Right renal pelvis (tissue), 4 donors: ENCODE measurements at places on chromosomes 13 and 19.

DNA sequence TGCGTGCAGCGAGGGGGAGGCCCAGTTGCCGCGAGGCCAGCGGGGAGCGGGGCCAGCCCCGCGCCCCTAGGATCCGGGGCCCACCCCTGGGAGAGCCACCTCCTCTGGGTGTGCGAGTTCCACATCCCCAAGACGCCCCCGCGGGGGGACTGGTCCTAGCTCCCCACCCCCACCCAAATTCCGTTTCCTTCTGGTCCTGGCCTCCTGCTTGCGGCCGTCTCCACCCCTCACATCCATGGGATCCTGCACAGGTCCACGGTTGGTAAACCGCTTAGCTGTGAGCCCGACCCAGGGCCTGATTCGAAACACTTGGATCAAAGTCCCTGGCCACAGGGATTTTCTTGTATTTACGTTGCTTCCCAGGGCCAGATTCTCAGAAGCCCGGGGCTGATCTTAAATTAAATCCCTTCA, 324 bp upstream of the FBXO17 start:
- peak; percentile 47 for DNase-seq

DNA sequence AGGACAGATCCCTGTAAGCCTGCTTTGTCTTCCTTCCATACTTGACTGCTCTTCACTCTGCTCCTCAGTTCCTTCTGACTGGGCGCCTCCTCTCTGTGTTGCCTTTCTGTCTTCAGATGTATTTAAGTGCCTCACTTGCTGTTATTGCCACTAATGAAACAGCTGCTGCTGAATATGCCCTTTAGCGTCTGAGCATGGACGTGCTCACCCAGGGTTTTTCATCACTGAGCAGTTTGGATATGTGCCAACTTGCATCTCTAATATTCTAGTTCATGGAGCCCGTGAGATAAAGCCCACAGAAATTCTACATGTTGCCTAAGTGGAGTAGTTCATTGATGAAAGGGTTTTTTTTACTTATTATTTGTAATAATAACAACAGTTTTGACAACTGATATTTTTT, 198.2 kb downstream of the MYO16 start:
- DNase-seq = no peak

DNA sequence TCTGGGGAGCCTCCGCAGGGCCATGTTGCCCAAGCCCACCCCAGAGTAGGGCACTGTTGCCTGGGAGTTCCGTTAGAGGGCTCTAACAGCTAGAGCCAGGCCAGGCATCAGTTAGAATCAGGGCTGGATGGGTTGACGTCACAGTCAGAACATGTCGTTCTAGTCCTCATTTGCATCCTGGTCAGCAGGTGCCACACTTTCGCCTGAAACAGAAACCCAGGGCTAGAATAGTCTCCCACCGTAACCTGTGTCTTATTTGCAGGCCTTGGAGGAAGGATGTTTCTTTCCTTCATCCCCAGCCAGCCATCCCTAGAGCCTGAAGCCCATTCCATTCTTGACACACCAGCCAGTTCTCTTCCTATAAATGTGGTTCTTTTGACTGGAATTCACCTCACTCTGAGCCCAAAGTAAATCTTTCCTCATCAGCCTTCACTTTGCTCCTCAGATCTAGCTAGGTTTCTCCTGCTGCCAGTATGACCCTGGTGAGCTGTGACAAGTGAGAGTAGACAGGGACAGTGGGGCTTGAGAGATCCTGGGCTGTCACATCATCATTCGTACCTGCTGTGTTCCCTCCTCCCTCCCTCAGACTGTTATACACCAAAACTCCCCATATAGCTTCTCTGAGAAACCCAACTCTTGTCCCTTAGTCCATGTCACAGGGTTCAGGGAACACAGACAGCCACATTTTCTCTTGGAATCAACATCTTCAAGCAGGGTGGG, 12.2 kb upstream of the CCDC97 start:
- no peak for DNase-seq

GRCh38 chr19:29548483-29549085, 22.8 kb downstream of the VSTM2B start:
- DNase-seq = no peak

GRCh38 chr19:10713317-10713716, 4.6 kb upstream of the DNM2 start:
- no peak for DNase-seq

- no peak for DNase-seq
Observed at GRCh38 chr13:56166864-56167263, 973.9 kb upstream of the PRR20A start.

DNA sequence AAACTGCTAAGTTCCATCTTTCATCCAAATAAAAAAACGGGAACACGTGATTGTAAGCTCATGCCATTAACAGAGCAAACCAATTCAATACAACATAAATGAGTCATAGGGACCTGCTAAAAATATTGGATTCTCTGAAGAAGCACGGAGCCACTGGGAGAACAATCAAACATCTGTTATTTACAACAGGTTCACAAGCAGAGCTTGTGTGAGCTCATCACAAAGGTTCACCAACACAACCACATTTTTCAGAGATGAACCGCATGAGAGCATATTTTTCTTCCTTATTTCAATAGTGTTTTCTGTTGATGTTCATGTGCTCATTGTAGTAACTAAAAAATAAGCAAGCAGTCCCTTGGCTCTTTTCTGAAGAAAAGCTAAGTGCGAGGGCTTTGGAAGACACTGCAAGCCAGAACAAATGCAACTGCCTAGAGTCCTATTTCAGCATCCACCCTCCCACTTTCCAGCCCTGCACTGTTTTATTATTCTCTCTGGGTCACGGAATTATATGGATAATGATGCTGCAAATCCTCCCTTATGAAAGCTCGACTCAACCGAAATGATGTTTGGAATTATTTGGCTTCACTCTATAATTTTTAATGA, 545.8 kb downstream of the LIG4 start:
- no peak for DNase-seq

GRCh38 chr19:5956323-5956722, 21.6 kb downstream of the RANBP3 start:
- DNase-seq = no peak

DNA sequence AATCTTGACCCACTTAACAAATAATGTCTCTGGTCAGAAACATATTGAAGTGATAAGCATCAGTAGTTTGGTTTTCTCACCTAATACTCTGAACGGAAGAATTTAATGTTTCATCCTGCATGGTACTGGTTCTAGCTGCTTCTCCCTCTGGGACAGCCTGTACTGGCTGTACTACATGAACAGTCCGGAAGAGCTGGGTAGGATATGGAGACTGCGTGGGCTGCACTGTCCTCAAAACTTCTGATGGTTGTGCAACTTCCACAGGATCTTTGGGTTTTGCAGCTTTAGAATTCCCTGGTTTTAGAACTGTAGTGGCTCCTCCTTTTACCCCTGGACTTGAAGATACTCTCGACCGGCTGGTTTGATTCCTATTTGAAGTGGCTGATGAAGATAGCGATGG, 78.3 kb downstream of the ELF1 start:
- DNase-seq = no peak
